ENCODE measurements at places on chromosomes 1 and 21.

DNA sequence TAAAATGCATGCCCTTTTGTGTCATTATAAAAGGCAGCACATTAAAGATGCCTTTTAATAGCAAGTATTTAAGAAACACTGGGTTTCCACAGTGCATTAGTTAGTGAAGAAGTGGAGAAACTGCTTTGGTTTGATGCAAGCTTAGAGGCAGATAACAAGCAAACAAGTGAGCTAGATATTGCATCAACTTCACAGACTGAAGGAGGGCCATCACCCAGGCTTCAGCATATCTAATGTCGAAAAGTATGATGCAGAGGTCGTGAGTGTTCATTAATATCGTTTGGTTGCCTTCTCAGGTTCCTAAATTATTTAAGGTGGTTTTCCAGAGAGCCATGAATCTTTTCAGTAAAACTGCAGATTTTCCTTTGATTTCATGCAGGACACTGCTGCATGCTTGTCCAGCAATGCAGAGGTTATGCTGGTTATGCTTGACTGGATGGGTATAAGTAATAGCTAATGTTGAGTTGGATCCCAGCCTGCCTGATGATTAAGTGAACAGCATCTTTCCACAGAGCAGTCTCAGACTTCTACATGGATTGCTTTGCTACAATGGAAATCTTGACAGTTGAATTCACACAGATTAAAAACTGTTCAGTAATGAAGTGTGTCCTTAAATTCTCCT, 69.7 kb upstream of the IPO9 start:
- no peak for DNase-seq

DNA sequence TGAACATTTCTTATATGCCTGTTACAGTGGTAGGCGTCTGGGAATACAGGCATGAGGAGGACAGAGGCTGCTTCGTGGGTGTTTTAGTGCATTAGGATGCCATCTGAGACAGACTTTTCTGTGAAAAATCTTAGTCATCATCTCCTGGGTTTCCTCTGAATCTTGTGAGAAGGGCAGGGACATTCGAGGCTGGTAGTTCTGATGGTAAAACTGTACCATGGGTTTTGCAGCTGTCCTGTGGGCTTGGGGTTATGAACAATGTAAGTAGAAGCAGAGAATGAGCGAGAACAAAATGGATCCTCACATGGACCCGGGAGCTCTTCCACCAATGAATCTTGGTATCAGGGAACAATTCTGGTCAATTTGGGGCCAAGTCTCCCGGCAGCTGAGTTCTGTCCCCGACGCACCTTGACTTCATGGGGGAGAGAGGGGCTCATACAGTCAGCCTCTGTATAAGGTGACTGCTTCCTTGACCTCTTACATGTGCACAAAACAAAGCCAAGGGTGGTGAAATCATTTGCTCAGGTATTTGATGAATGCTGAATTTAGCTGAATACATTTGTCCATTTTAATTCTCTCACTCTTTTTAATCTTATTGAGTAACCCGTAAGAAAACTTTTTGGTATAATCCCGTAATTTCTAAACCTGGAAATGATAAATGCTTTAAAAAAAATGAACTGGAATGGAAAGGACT, 63.6 kb upstream of the ERRFI1 start:
- DNase-seq, result no peak

DNA sequence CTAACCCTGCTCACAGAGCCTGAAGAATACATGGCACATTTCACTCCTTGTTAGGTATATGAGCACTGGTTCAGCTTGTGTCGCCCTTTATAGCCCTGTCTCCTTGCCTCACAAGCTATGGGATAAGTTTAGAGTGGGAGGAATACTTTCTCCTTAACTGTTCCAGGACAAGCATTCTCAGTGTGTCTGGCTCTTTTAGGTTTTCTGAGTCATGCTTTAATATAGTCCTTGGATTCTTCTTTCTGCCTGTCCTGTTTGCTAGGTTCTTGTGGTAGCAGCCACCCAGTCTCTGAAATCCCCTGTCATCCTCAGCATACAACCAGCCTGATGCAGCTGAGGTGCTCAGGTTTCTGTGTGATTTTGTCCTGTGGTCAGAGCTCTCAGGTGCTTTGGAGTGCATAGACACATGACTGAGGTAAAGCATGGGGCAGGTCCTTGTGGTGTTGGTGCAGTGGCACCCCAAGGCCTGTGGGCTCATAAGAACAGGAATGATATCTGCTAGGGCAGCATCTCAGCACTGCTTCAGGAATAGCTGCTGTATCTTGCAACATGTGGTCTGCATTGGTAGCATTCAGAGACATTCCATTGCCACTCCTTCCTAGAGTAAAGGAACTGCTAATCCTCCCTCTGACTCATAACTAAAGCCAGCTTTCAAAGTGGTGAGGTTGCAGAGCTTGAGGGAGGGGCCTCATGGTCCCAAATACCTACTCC, 14.2 kb upstream of the CASQ2 start:
- no peak for DNase-seq

- no peak for DNase-seq
These were observed 167.7 kb downstream of the RUNX1 start for GRCh38 chr21:34881421-34881820.

GRCh38 chr1:211985556-211986264, 49.6 kb downstream of the INTS7 start:
- DNase-seq, result no peak

DNA sequence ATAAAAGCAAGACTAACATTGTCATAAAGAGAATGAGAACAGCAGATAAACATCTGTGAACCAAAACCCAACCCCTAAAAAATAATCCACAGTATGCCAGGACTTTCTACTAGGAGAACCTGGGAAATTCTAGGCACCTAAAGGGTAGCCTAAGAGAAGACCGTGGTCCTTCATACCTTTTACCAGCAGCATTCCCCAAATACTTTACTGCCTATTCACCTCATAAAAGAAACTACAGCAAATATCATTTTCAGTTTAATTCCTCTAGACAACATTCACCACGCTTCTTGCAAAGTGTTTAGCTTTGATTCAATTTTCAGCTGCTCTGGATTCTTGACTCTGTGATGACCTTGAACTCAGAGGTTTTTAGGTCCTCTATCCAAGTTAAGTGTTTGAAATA, 1180.7 kb upstream of the B3GALT2 start:
- DNase-seq, result no peak

DNA sequence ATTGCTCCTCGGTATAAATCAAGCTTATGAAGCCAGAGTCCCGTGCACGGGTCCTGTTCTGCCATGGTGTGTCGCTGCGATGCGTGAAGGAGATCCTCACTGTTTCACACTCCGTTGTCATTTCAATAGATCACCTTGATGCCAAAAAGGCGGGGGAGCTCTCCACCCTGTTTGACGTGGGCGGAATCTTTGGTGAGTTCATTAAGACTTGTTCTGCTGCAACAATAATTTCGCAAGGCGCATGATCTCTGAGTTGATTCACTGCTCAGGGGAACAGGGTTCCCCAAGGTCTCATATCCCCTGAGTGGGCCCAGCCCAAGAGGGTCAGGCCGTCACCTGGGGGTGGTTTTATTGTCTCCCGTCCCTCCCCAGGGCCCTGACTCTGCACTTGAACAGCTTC, 50.0 kb downstream of the SLC37A1 start:
- DNase-seq, result peak; percentile 50

DNA sequence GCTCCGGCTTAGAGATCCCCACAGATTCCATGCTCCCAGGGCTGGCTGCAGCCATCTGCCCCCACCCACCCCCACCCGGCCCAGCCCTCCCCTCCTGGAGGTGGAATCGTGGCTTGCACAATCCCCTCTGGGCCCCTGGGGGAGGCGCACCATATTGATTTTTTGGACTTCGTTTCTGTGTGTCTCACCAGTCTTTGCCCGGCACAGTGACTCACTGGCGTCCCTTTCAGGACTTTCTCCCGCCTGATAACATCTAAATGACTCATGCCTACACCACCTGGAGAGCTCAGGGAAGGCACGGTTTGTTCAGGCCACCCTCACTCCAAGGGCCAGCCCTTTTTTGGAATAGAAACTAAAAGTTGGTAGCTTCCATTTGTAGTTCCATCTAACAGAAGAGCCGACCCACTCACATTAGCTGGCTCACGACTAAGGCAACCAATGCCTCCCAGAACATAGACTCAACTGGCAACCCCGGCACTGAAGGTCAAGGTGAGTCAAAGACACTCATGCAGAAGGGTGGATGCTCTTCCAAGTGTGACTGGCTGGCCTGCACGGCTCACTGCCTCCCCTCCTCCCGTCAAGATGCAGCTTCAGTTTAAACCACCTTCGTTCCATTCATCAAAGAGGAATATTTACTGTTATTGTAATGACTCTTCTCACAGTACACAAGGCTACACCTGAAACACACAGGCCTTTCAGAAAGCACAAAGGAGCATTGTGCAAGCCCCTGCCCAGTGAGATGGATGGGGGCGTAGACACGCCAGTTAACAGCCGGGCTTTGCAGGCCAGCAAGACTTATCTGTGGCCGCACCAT, 18.1 kb upstream of the ETS2 start:
- no peak for DNase-seq

DNA sequence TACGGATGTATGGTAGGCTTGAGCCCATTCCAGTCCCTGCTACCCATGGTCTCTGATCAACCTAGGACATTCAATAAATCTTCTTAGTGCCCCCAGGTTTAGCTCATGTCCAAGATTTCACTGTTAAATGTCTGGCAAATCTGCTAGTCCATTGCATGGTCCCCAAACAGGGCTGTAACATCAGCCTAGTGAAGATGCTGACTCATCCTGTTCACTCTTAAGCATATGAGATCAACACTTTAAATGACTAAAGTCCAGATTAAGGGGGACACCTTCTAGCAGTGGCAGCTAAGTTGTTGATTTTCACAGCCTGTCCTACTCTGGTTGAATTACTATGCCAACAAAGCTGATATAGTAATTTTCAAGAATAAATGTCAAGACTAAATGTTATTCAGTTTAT, 46.5 kb upstream of the NUF2 start:
- no peak for DNase-seq

DNA sequence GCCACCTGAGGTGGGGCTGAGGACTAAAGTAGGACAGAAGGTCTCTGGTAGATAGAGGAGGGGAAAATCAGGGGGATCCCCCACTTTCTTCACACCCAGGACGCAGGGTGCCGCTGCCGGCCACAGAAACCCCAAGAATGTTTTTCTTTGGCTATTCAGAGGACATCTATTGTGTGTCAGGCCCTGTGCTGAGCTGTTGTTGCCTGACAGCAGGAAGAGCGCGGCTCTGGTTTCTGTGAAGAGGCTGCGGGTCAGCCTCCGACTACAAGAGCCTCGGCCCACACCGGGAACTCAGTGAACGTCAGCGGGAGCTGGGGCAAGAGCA, 407 bp upstream of the PIGV start:
- DNase-seq, result no peak

GRCh38 chr1:26094677-26095383, 16.8 kb upstream of the PDIK1L start:
- no peak for DNase-seq

- DNase-seq, result no peak
These were observed 15.0 kb upstream of the SLC2A7 start for GRCh38 chr1:9041116-9041779.

GRCh38 chr1:13556224-13556764, 27.3 kb upstream of the PDPN start:
- DNase-seq, result peak; percentile 5

- DNase-seq, result no peak
These were observed 79.2 kb downstream of the MAN1C1 start for GRCh38 chr1:25695771-25696311.

- no peak for DNase-seq
These were observed 20.2 kb downstream of the LPAR3 start for GRCh38 chr1:84872696-84873355.

- DNase-seq, result peak; percentile 34
These were observed 4.5 kb downstream of the ZC3H12A start for GRCh38 chr1:37478890-37479254.

DNA sequence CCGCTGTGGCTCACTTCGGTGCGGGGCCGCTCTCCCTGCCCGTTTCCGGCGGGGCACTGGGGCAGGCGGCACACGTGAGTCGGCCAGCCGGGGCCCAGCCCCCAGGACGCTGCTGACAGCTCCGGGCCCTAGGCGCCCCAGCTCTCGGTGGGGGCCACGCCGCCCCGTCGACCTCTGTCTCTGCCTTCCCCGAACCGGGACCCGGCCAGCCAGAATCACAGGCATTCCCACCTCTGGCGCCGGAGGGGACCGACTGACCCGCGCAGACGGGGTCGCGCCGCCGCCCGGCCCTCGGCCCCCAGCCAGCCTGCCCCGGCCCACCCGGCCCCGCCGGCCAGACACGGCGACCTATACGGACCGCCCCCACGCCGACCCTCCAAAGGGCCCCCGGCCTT, 755 bp downstream of the SCMH1 start:
- DNase-seq, result peak; percentile 72

- DNase-seq, result no peak
These were observed 6.0 kb downstream of the TRPM2 start for GRCh38 chr21:44359396-44359795.
